ENCODE measurements at places on chromosomes 3 and 15.

- DNase-seq = no peak
These were observed 112.0 kb downstream of the AKAP13 start for GRCh38 chr15:85492406-85492805.

DNA sequence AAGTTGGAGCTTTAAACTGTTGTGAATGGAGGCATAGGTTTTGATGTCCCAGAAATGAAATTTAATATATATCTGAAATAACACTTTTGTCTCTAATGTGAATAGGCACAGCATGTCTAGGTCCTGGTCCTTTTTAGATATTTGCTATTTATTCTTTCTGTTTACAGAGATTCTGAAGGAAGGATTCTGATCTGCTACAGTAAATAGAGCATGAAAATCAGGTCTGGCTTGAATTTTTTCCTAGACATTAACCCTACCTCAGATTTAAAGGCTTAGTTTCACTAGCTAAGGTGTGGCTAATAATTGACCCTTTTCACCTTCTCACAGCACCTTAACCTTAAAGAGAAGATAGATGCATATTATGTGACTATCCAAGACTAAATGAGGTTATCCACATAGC lies 48.0 kb upstream of the SYNPR start:
- no peak for DNase-seq

DNA sequence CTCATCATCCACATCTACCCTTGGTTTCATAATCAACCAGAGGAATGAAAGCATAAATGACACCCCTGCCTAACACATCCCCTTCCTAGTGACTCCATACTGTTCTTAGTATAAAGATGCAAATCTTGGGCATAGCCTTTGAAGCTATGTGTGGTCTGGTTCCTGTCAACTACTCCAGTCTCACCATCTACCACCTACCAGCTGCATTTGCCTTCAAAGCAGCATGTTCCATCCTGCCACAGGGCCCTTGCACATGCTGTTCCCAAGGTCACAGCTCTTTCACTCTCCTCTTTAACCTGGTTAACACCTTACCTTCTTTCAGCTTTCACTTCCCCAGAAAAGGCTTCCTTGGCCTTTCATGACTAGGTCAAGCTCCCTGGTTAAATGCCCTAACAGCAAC lies 62.3 kb upstream of the ARHGEF3 start:
- DNase-seq = no peak

- DNase-seq = no peak
These were observed 246.3 kb upstream of the SEMA6D start for GRCh38 chr15:47470983-47471382.

All from cortex of kidney (tissue), 1 donor.